ENCODE measurements at places on chromosomes 7 and 10. TPM values are rescaled to one million over a fixed set of nuclear protein-coding genes. Genes with fewer than 3 reads are reported as not detected.

The CPVL gene
- polyA plus RNA-seq, result 62.0 TPM

The IFIT1B gene
- 0.38 TPM for polyA plus RNA-seq

GRCh38 chr10:114057855-114058254 lies 14.2 kb downstream of the ADRB1 start:
- no peak for DNase-seq

DNA sequence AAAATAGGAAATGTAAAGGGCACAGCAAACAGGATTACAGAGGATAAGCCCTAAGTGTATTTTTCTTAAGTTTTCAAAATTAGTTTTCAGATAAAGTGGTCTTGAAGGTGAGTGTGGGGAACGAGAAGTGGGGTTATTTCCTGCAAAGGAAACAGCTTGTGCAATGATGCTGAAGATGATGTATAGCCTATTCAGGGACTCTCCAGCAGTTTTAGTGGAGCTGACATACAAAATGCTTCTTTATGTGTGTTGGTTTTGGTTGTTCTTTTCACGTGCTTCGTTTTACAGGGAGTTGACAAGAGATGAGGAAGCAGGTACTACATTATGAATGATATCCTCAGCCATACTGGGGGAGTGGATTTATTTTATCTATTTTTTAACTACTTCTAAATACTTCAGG lies 20.5 kb downstream of the CASD1 start:
- no peak for DNase-seq

DNA sequence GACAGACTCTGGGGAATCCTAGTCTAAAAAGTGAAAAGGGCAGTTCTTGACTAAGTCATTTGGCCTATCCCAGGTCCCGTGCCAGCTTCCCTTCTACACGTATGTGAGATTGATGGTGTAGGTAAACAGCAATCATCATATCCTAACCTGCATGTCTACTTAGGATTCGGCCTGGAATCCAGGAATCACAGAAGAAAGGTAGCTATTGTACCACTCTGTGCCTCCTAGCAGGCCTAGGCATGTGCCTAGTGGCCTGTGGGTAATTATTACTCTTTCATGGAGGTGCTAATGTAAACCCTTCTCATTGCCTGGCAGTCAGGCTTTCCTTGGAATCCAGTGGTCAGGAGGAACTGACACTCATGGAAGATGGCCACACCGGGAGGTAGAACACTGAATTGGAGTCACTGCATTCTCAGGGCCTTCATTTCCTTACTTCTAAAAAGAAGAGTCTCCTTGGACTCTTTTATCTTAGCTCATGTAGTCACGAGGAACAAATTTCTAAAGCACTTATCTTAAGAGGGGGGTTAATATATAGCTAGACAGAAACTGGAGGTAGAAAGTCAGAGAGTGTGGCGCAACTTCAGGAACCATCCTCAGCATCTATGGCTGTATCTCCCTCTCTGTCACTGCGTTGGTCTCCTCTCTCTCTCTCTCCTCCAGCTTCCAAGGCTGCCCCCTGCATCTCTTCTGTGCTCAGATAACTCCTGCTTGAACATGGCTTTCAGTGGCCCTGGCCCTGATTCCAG lies 122.5 kb downstream of the C1GALT1 start:
- no peak for DNase-seq

DNA sequence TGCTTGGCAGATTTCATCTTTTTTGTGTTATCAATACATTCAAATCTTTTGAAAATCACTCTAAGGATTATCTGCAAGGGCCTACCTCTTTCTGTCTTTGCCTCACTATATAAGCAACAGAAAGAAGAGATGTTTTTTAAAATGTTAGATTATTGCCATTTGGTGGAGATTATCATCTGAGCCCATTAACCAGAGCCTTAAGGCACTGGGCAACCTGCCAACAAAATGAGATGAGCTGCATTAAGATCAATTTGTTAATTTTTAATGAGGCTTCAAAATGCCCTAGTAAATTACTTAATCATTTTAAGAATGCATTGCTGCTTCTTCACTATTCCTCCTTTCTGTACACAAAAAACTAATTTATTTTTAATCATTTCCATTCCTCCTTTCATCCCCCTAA lies 314.1 kb downstream of the SNX13 start:
- DNase-seq, result no peak
